ENCODE measurements at places on chromosomes 2 and 18. TPM values are rescaled to one million over a fixed set of nuclear protein-coding genes. Genes with fewer than 3 reads are reported as not detected.

The ERFE gene
- 8.9 TPM for polyA plus RNA-seq

The VWA3B gene
- polyA plus RNA-seq = 1.1 TPM

GRCh38 chr18:10121786-10122515, 208.1 kb downstream of the VAPA start:
- H3K4me1 ChIP-seq = peaks cover 33% of the 10 kb centered on the region
- no peak overlapping the region for H3K4me3 ChIP-seq
- DNase-seq = peak; percentile 79
- no peaks in the 10 kb centered on the region for H3K27me3 ChIP-seq

- no peak for DNase-seq
- H3K4me1 ChIP-seq = no peaks in the 10 kb centered on the region
- H3K27ac ChIP-seq = no peak overlapping the region
- no peaks in the 10 kb centered on the region for H3K36me3 ChIP-seq
These were observed 165.8 kb downstream of the UBE2E3 start for GRCh38 chr2:181146171-181146570.

- no peak overlapping the region for H3K27ac ChIP-seq
- peaks cover 8% of the 10 kb centered on the region for H3K4me1 ChIP-seq
These were observed 36.7 kb downstream of the GULP1 start for GRCh38 chr2:188328419-188328818.

DNA sequence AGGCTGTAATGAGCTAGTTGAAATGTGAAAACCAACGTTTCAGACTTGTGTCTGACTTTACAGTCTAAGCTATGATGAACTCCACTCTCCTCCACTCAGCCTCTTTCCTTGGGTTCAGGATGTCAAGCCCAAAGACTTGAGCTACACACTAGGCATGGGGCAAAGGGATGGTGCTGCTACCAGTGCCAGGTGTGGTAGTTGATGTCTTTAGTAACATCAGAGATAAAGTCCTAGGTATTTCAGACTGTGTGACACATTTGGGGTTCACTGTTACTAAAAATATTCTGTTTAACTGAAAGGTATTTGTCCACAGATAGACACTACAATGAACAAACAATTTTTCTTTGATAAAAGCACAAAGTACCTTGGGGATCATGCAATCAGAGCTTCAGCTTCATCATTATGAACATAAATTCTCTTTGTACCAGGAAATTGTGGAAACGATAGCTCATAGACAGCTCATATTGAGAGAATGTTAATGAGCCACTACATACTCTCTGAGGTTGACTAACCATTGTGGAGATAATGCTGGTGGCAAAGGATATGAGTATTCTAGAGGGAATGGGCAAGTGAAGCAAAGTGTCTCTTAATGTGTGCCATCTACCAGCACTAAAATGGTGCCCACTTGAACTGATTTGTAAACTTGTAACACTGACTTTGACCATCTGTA, 253.7 kb upstream of the THUMPD2 start:
- H3K27ac ChIP-seq = no peak overlapping the region
- DNase-seq = no peak
- H3K36me3 ChIP-seq = no peaks in the 10 kb centered on the region
- no peaks in the 10 kb centered on the region for H3K4me1 ChIP-seq

The LGALSL gene
- polyA plus RNA-seq = 18.5 TPM

The RAMP1 gene
- polyA plus RNA-seq = 25.7 TPM

The EFR3B gene
- 5.4 TPM for polyA plus RNA-seq
